Calu3 (cell line): ENCODE measurements at places on chromosomes 5 and 9. TPM values are rescaled to one million over a fixed set of nuclear protein-coding genes. Genes with fewer than 3 reads are reported as not detected.

DNA sequence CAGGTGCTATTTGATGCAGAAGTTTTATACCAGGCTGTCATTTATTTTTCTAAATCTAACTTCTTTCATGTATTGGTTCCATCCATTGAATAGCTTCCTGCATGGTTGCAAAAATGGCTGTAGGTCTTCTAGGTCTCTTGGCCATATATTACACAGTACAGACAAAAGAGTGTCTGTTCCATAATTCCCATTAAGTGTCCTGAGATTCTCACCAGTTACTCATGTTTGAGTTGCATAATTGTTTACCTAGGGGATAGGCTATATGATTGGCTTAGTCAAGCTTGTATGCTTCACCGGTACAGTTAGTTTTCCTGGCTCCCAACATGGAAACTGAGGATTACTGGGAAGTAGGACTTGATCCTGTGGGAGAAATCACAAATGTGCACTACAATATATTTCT is 399.4 kb upstream of the NUDT12 start:
- DNase-seq, result no peak

GRCh38 chr9:37923118-37923795 is 19.3 kb upstream of the SLC25A51 start:
- no peak for DNase-seq

GRCh38 chr5:136155761-136156160 is 23.1 kb downstream of the SMAD5 start:
- DNase-seq, result no peak

GRCh38 chr5:122377026-122377425 is 65.0 kb downstream of the SNCAIP start:
- no peak for DNase-seq

FREM1 gene
- total RNA-seq, result not detected in 2 replicates

URM1 gene
- 38.6 and 40.2 TPM in 2 replicates for total RNA-seq

TRIP13 gene
- total RNA-seq, result 25.8 and 29.9 TPM in 2 replicates
